NCI-H774 (cell line): ENCODE measurements at places on chromosomes 1 and 21.

GRCh38 chr1:41363591-41364320 lies 2.5 kb downstream of the FOXO6 start:
- no peak for DNase-seq

- no peak for DNase-seq
Observed at GRCh38 chr1:173318788-173319187, 111.7 kb upstream of the TNFSF4 start.

- no peak for DNase-seq
Observed at GRCh38 chr1:119742202-119742601, 26.5 kb downstream of the HMGCS2 start.

DNA sequence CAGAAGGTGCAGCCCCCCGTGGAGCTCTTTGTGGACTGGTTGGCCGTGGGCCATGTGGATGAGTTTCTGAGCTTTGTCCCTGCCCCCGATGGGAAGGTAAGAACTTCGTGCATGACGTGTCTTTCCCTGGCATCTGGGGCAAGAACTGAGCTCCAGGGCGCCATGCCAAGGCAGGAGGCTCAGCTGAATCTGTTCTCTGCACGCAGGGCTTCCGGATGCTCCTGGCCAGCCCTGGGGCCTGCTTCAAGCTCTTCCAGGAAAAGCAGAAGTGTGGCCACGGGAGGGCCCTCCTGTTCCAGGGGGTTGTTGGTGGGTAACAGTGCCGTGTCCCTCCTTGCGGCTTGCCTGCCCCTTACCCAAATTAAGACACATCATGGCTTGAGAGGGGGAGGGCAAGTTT lies 27.7 kb downstream of the PADI3 start:
- DNase-seq, result no peak

DNA sequence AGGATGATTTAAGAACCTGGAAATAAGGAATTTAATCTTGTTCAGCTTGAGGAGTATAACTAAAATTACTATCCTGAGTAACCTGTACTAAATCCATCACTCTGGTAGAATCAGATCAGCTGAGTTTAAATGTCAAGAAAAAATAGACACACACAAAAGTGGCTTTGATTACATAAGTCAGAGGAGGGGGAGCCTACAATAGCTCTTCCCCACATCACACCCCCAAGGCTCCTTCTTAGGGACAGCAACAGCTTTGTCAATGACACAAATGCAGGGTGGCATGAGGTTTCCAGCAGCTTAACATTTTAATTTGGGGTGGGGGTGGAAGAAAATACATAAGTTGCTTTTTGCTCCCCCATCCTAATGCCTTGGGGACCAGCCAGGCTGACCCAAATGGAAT lies 12.6 kb upstream of the NUP210L start:
- DNase-seq, result no peak

DNA sequence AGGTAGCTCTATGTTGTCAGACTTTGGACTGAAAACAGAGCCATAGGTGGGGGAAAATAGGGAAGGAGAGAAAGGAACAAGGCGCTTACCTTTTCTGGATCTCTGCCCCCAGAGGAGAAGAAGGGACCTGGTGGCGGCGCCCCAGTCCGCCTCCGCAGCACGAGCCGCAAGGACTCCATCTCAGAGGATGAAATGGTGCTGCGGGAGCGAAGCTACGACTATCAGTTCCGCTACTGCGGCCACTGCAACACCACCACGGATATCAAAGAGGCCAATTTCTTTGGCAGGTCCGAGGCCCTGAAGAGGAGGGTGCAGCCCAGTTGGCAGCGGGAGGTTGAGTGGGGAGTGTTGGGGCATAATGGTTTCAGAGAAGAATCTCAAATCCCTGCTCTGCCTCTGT lies 18.5 kb upstream of the TMEM222 start:
- no peak for DNase-seq

- no peak for DNase-seq
Observed at GRCh38 chr1:33634143-33634542, 161.7 kb downstream of the ZSCAN20 start.

- no peak for DNase-seq
Observed at GRCh38 chr1:161913482-161914140, 110.1 kb downstream of the OLFML2B start.

DNA sequence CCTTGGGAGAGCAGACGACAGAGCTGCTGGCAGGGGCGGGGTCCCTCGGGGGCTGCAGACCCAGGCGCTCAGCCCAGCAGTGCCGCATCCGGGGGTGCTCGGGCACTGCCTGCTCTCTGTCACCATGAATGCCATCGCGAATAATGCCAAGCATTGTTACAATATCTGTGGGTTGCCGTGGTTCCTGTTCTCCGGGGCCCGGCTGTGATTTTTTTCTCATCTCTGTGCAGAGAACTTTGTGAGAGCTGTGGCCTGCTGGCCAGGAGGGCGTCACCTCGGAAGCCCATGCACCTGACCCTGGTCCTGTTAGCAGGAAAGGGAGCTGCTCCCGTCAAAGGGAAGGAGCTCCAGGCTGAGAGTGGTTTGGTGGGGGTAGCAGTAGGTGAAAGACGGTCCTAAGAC lies 70.4 kb downstream of the PRDM16 start:
- DNase-seq, result no peak

DNA sequence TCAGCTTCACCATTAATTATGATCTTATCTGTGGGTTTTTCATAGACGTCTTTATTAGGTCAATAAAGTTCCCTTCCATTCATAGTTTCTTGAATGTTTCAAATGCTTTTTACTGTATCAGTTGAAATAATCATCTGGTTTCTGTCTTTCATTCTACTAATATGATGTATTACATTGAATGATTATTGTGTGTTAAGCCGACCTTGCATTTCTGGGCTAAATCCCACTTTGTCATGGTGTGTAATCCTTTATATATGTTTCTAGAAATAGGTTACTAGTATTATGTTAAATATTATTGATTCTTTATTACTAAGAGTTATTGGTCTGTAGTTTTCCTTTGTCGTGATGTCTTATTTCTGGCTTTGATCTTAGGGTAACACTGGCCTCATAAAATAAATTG lies 134.9 kb downstream of the FASLG start:
- DNase-seq, result no peak

- no peak for DNase-seq
Observed at GRCh38 chr1:199976496-199977144, 50.9 kb upstream of the NR5A2 start.

DNA sequence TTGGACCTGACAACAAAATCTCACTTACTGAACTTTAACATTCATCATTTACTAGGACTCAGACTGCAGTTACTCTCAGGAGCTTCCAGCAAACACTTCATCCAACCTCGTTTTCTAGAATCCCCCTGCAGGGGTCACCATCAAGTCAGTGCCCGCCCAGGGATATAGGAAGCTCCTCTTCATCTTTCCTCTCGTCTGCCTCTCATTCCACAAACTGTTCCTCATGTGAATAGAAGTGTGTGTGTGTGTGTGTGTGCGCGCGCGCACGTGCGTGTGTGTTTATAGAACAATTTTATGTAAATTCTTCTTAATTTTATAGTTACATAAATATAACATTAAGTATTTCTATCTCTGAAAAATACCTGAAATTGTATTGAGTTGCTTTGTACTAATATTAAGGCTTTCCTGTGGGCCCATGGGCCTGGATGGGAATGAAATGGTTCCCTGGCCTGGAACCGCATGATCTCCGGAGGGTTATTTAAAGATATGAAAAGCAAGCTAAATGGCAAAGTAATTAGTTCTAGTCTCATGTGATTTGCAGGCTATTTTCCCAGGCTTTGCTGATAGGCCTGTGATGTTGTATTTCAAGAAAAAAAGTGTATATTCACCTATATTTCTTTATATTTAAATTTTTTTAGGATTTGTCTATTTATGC lies 21.7 kb upstream of the ABCD3 start:
- no peak for DNase-seq

DNA sequence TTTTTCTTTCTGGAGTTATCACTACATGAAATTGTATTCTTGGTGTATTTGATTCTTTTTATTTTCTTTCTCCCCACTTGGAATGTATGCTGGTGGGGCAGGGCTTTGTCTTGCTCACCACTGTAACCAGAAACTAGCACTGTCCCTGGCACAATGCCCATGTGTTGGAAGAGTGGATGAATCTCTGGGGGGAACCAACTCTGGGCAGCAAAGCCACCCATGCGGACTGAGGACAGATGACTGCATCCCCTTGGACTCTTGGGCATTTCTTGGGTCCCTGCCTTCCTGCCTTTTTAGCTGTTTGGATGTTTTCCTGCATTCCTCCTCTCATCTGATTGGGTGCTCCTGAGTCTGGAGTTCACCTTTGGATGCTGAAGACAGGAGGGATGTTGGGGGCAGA lies 6.1 kb downstream of the CYP4B1 start:
- no peak for DNase-seq
